NCI-H524 treated with DMSO at 0.1 percent for 48 hours (cell line): ENCODE measurements at places on chromosomes 12 and 14.

- DNase-seq = no peak
Measured at GRCh38 chr12:24931666-24932405, 17.1 kb downstream of the BCAT1 start.

- no peak for DNase-seq
Measured at GRCh38 chr12:105658389-105658788, 327.9 kb downstream of the C12orf75 start.

DNA sequence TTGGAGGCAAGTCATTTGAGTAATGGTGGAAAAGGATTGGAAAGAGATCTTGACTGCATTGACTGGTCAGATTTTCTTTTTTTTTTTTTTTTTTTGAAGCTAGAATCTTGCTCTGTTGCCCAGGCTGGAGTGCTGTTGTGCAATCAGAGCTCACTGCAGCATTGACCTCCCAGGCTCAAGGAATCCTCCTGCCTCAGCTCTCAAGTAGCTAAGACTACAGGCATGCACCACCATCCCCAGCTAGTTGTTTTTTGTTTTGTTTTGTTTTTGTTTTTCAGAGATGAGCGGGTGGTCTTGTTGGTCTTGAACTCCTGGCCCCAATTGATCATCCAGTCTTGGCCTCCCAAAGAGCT, 30.9 kb upstream of the FAM222A start:
- DNase-seq = no peak

GRCh38 chr12:125512541-125513298, 447.5 kb downstream of the AACS start:
- DNase-seq = no peak

DNA sequence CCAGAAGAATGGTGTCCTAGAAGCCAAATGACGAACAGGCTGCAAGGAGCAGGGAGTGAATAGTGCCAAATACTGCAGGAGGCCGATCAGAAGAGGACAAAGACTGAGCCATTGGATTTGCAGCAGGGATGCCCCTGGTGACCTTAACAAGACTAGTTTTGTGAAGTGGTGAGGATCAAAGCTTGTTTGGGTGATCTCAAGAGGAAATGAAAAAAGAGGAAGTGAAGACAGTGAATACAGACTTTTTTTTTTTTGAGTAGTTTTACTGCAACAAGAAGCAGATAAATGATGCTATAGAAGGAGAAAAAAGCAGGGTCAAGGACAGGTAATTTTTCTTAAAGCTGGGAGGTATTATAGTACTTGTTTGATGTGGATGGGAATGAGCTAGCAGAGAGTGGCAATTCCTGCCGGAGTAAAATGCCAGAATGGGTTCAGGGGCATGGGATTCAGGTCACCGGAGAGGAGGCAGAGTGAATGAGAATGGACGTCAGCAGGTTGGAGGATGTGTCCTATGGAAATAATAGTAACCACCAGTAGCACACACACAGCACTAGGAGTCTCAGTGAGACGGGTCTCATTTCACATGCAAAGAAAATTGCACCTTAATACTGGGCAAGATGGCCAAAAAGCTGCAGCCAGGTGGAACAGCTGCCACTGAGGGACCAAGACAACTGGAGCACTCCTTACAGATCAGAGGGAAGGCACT, 345.8 kb upstream of the CCDC196 start:
- no peak for DNase-seq

- no peak for DNase-seq
Measured at GRCh38 chr12:27221625-27222387, 22.3 kb upstream of the STK38L start.

DNA sequence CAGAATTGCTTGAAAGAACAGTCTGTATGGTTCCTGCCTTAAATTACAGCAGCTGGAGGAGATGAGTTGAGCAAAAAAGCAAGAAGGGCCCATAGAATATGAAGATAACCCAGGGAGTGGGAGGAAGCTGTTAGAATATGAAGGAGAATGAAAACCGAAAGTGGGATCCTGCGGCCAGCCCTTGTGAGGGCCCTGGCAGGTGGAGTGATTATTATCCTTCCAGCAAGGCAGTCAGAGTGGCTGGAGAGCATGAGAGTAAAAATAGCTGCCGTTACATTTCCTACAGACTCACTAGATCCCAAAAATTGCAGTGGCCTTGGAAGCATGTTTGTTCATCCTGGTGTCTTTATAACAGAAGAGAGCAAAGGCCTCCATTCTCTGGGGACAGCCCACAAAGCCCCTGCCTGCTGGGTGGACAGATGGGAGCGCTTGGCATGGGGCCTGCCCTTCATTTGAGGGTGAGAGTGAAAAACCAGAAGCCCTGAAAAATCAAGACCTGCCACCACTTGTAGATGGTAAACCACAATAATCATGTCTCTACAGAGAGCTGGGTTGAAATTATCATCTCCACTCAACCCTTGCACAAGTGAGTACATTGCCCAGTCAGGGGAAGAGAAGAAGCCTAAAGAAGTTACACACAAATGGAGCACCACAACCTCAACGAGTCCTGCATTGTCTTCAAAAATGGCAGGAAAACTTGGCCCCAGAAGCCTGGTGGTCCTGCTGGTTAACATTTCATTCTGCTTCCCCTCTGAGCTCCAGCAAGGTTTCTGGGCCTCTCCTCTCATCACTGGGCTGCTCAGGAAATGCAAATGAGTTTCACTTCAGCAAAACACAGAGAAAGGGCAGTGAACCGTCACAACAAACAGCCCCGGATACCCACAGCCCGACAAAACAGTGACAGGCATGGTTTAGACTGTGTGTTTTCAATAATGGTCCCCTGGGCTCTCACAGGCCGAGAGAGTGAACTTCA, 20.5 kb downstream of the ZDHHC22 start:
- peak; percentile 81 for DNase-seq

DNA sequence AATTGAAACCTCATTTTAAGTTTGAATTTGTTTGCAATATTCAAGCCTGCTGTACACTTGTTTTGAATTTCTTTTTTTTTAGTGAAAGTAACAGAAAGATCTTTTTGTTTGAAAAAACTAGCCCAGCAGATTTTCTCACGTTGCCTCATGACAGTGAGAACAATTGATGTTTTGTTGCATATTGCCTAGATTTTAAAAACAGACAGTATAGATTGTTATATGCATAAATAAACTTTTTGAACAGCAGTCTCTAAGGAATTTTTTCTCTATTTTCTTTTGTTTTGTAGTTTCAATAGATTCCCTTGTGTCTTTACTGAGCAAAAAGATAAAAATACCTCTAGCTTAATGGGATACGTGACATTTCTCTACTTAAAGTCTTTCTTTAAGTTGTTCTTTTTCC, 15.4 kb downstream of the OR6C6 start:
- no peak for DNase-seq

GRCh38 chr14:77457522-77458248, at the start of the genes AHSA1 and VIPAS39:
AHSA1 (plus strand) TSS chr14:77458093; CDS start chr14:77458190, 97 bp downstream.
VIPAS39 (minus strand) TSS chr14:77457601; CDS start chr14:77454102, 3,499 bp downstream.
- peak; percentile 100 for DNase-seq

DNA sequence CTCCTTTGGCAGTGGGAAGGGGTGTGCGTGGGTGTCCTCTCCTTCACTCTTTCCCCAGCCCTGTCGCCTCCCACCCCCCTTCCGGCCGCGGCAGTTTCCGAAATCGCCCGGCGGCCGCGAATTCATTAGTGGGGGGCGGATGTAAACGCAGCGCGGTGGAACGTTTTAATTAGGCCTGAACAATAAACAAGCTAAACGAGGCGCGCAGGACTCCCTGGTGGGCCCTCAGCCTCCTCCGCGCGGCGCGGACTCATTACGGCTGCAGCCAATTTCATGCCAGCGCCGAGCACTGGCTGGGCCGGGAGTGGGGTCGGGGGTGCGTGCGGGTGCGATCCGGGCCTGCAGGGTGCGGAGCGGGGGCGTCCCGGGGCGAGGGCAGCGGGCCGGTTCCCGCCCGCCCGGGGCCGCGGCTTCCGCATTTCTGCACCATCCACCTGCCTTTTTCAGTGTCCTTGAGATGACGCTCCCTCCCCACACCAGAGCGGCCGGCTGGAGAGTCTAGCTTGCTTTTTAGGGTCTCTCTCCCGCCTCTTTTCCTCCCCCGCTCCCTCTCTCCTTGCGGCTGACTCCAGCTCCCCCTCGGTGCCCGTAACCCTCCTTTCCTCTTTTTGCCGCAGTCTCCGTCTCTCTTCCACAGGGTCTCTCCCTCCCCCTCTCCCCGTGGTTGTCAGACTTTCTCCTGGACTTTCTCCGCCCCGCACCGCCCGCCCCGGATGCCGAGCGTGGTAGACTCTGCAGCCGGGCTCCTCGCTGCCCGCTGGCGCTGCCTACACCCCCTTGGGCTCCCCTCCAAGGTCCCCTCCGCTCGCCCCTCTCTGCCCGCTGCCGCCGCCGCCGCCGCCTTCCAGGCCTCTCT, at the start of gene CISTR:
Gene CISTR (minus strand): TSS at position 644 of the 856 bp plus-strand sequence.
- no peak for DNase-seq
